ENCODE measurements at places on chromosomes 12 and 14.

DNA sequence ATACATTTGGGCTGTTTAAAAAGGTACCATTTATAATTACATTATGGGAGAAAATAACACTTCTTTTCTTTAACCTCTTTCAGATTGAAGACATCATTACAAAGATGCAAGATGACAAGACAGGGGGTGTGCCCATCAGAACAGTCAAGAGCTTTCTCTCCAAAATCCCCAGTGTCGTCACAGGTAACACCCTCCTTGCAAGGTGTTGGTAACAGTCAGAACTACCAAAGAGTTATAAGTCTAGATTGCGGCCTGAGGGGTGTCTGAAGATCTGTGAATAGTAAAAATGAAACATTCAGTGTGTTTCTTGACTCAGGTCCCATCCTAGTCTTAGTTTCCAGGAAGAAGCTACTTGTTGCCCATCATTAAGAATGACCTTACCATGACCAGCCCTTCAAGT is 419.8 kb downstream of the RGS6 start:
- DNase-seq: no peak

DNA sequence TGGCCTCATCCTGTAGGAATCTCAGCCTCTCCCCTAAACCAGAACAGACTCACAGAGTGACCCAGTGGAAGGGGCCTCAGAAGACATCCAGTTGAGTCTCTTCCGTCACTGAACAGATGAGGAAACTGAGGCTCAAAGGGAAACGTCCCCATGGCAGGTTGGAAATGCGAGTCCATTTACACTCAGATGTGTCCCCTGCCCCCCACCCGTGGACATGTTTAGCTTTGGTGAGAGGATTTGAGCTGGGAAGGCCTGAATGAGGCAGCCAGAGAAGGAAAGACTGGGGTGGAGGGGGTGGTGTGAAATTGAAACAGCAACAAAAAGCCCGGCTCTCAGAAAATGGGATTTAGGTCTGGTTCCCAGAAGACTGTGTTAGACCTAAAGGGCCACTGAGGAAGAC is 1.7 kb downstream of the FAIM2 start:
- no peak for DNase-seq

GRCh38 chr14:71166180-71166837 is 259.1 kb downstream of the PCNX1 start:
- peak; percentile 29 for DNase-seq

DNA sequence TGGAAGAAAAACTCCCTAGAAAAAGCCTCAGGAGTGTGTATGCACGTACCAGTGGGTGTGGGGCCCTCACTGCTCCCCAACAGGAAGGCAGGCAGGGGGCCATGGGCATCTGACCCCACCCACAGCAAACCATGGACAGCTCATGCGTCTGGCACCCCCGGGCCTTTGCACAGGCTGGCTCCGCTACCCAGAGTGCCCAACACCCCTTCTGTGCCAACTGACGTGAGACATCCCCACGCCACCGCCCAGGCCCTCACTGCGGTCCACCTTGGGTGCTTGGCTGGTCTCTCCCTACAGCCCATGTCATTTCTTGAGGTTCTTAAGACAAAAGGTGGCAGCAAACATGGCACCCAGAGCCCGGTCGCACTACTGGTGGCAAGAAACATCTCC is 91.4 kb downstream of the NCOR2 start:
- no peak for DNase-seq

- no peak for DNase-seq
Measured at GRCh38 chr12:53197011-53197640, 9.9 kb downstream of the ITGB7 start.

DNA sequence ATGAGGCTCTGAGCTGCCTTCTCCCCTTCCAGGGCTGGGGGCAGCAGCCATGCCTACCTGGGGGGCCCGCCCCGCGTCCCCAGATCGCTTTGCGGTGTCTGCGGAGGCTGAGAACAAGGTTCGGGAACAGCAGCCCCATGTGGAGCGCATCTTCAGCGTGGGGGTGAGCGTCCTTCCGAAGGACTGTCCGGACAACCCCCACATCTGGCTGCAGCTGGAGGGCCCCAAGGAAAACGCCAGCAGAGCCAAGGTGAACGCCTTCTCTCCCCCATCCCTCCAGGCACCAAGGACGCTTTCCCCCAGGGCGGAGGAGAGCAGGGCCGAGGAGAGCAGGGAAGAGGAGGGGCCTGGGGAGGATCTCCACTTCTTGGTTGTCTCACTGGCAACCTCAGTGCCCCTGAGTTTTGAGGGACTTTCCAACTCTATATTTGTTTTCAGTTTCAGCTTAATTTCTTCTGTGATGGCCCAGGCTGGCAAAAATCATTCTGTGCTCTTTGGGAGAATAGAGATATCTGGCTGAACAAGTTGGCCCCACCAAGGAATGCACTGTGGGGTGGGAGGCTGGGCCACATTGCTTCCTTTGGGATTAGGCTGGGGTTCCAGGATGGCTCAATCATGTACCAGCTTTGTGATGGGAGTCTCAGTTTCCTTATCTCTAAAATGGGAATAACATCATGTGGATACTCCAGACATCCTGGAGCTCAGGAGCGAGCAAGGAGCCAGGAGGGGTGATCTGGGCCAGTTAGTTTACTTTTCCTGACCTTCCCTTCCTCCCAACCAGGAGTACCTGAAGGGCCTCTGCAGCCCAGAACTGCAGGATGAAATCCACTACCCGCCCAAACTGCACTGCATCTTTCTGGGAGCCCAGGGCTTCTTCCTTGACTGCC is 1.2 kb downstream of the KHNYN start:
- peak; percentile 72 for DNase-seq

DNA sequence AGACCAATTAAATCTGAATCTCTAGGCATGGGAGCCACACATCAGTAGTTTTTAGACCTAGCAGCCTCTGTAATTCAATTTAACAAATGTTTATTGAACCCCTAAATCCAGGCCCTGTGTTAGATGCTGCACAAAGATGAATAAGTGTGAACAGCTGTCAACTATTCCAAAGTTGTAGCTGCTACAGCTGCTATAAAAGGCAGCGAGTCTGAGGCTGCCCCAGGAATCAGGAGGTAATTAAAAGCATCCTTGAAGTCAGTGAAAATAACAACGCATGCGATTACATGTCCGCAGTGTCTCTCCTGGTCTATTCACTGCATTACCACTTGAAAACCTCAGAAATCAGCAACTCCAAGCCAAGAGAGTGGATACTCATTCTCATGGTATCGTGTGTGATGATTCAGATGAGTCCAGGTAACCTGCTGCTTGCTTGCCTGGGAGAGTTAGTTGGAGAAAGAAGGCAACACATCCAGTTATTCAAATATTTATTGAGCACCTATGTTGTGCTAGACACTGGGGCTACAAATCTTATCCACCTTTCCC is 34.9 kb upstream of the DDHD1 start:
- DNase-seq: no peak

DNA sequence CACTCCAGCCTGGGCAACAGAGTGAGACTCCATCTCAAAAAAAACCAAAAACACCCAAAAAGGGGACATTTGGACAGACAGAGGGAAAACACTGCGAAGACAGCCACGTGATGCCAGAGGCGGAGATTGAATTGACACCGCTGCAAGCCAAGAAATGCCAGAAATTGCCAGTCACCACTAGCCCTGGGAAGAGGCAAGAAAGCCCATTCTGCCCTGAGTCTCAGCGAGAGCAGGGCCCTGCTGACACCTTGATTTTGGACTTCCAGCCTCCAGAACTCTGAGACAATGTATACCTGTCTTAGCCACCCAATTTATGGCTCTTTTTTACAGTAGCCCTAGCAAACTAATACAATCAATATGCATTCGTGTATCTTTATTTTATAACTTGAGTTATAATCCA is 7.4 kb upstream of the IGFBP6 start:
- no peak for DNase-seq

- no peak for DNase-seq
Measured at GRCh38 chr14:78618368-78618767, 448.2 kb downstream of the NRXN3 start.

DNA sequence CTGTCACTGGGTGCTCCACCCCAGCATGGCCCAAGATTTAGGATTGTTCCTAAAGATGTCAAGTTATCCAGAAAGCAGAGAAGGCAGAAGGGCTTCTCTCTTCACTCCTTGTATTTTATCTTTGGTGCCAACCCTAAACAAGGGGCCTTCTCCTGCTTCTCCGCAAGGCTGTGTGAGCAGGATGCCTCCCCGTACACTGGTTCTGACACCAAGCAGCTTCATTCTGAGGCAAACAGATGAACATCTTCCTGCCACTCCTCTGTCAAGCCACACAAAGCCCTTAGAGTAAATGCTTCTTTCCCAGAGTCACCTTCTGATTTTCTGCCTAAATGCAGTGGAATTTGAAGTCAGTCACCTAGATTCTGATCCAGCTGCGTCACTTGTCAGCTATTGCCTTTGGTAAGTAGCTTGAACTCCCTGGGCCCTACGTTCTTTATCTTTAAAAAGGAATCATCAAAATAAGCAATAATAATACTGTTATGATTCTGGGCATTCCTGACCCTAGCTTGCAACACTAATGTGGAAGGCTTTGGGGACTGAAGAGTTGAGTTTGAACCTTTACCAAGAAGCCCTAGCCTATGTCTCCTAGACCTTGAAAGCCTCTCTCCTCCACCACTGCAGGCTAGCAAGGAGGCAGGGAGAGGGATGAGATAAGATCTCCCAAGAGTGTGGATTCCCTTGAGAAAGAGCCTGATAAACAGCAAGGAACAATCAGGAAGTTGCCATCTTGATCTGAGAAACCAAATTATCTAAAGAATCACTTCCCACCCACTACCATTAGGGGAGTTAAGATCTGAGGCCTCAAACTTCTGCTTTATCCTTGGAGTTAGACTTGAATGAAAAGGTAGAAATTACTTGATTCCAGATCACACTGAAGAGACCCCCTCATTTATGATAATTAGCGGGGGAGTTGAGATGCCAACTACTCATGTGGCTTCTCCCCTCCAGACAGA is 5.7 kb downstream of the KRT73 start:
- DNase-seq: peak; percentile 21

- DNase-seq: no peak
Measured at GRCh38 chr12:119308708-119309456, 25.6 kb upstream of the CCDC60 start.

DNA sequence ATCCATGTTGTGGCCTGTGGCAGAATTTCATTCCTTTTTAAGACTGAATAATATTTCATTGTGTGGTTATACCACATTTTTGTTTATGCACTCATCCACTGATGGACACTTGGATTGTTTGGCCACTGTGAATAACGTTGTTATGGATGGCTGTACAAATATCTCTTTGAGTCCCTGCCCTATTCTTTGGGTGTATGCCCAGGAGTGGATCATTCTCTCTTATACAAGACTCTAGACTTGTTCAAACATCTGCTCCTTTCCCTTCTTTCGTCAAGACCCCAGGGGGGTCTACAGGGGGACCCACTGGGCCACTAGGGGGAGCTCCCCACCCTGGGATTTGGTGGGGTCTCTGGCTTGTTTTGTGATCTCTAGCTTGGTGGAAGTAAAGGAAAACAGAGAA is 77.4 kb downstream of the FBXL14 start:
- DNase-seq: no peak

GRCh38 chr14:105913861-105914260 is 387.5 kb downstream of the TMEM121 start:
- no peak for DNase-seq

- peak; percentile 33 for DNase-seq
Measured at GRCh38 chr14:95452176-95452892, 64.1 kb downstream of the SYNE3 start.

DNA sequence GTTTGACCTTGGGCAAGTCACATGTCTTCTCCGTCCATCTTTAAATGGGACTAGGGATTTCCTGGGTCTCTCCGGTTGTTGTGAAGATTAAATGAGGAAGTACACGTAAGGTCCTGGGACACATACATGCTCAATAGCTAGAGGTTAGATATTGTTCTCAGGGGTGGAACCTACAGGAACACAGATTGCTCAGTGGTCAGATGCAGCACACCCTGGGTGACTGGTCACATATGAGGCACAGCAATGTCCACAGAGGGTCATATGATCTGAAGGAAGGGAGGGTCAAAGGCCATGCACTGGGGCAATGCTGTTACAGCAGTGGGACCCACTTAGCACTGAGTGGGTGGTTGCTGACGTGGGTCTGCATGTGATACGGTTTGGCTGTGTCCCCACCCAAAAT is 11.4 kb upstream of the SLC8B1 start:
- no peak for DNase-seq

- no peak for DNase-seq
Measured at GRCh38 chr14:51219473-51220448, 20.3 kb upstream of the TMX1 start.

- no peak for DNase-seq
Measured at GRCh38 chr14:33968722-33969121, 17.8 kb upstream of the EGLN3 start.

GRCh38 chr14:74927225-74927624 is 4.2 kb upstream of the RPS6KL1 start:
- no peak for DNase-seq

DNA sequence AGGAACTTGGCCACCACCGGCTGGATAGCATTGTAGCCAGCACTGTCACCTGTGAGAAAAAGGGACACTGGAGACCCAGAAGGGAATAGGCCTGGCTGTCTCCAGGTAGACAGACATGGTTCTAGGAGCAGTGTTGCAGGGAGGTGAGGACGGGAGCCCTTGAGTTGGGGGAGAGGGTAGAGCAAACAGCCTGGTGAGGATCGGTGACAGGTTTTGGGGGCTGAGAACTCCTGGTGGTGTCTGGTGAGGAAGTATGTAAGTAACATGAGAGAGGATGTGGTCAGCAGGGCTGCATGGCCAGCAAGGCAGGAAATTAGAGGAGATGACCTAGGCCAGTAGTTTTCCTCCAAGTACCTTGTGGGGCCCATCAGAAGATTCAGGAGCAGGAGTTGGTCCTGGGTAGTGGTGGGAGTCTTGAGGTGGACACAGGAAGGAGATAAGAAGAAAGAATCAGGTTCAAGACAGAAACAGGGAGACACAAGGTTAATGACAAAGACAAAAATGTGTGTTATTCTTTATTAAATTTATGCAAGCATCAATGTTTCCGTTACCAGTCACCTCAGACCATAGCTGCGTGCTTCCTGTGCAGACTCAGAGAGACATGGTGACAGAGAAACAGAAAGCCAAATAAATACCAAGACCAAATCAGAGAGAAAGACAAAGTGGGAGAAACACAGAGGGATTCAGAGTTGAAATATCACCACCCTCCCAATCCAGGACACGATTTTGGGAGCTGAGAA is at the start of gene ARHGAP9:
ARHGAP9 (minus strand) TSS at position 491 of the 740 bp plus-strand sequence; CDS start at position 31, 460 bp downstream.
- DNase-seq: peak; percentile 73

- no peak for DNase-seq
Measured at GRCh38 chr14:90368946-90369721, 27.7 kb upstream of the CALM1 start.

Measured in activated naive CD4-positive, alpha-beta T cell treated with anti-CD3 and anti-CD28 coated beads, Interleukin-2, amount 10 ng/mL, durations not matched to agents 7 days and 5 days (primary cell).